ENCODE measurements at places on chromosomes 1 and 21. TPM values are rescaled to one million over a fixed set of nuclear protein-coding genes. Genes with fewer than 3 reads are reported as not detected.

COL11A1 gene
- total RNA-seq, result not detected

COL9A2 gene
- 18.7 TPM for total RNA-seq

DNA sequence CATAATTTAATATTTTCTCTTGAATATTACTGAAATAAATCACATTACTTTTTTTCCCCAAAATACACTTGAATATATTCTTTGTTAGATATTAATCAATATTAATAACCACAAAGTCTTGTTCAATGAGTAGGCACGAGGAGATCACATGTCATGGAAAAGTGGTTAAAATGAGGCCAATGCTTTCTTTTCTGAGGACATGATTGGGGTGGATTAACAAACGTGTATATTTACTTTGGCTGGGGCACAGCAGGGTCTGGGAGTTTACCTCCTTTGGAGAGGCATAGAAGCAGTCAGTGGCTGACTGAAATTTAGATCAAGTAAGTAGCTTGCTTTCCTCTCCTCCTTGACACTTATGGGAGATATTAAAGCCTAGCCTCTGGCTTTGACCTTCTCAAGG, 664.3 kb upstream of the B3GALT2 start:
- no peak for DNase-seq

- no peak for DNase-seq
Observed at GRCh38 chr1:75421371-75421770, 189.5 kb downstream of the SLC44A5 start.

DNA sequence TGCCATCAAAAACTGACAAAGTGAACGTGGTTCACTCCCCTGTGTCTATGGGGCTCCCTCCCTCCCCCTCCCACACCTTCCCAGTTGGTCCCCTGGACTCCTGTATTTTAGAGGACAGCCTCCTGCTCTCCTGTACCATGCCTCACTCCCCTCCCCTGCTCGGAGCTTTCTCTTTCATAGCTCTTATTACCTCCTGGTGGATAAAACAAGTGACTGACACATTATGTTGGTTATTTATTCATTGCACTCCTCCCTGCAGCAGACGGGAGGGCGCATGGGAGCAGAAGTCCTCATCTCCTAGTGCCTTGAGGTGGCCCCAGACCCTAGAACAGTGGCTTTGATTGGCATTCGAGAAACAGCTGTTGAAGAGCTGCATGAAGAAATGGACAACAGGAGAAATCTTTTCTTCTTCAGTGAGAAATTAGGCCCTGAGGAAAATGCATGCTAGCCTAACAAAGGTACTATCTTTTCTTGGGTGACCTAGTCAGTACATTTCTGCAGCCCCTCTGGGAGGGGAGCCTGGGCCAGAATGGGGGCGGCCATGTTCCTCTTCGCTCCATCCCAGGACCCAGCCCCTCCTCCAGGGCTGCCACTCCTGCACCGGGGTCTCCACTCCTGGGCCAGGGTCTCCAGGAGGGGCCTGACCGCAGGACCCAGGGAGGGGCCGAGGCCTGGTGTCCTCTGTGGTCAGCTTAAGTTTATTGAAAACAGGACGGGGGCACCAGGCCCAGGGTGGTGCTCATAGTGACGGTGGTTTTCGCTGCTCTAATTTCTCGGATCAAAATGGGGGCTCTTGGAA, 1.2 kb upstream of the TFF1 start:
- DNase-seq, result no peak

GRCh38 chr1:193060406-193060805, 994 bp downstream of the RO60 start:
- DNase-seq, result no peak
